Cortex of kidney (tissue), 1 donor: ENCODE measurements at places on chromosomes 3 and 15.

- DNase-seq, result no peak
Observed at GRCh38 chr15:68781217-68781616, 39.5 kb downstream of the ANP32A start.

DNA sequence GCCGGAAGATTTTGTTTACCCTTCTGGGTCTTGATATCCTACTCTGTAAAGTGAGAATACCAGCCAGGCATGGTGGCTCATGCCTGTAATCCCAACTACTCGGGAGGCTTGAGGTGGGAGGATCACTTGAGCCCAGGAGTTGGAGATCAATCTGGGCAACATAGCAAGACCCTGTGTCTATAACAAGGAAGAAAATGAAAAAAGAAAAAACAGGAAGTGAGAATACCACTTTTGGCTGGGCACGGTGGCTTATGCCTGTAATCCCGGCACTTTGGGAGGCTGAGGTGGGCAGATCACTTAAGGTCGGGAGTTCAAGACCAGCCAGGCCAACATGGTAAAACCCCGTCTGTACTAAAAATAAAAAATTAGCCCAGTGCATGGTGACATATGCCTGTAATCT is 36.9 kb downstream of the SFMBT1 start:
- DNase-seq, result no peak

- DNase-seq, result no peak
Observed at GRCh38 chr3:43726521-43726920, 35.8 kb downstream of the ABHD5 start.

DNA sequence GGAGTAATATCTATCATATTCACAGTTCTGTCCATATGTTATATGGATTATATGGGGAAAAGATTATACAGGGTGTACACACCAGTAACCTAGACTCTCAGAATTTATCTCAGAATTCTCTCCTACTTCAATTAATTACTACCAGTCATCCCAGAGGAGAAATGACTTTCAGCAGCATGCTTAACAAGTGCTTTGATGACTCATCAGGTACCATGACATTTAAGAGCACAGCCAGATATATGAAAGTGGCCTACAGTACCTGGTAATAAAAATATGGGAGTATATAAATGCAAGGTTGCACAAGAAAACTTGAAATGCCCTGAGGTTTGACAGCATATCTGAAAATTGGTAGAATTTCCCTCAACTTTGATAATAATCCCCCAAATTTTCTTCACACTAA is 1273.0 kb downstream of the OTOL1 start:
- no peak for DNase-seq
